ENCODE measurements at places on chromosomes 7 and 10.

- DNase-seq = no peak
Observed at GRCh38 chr7:115548756-115549155, 481.8 kb downstream of the TFEC start.

DNA sequence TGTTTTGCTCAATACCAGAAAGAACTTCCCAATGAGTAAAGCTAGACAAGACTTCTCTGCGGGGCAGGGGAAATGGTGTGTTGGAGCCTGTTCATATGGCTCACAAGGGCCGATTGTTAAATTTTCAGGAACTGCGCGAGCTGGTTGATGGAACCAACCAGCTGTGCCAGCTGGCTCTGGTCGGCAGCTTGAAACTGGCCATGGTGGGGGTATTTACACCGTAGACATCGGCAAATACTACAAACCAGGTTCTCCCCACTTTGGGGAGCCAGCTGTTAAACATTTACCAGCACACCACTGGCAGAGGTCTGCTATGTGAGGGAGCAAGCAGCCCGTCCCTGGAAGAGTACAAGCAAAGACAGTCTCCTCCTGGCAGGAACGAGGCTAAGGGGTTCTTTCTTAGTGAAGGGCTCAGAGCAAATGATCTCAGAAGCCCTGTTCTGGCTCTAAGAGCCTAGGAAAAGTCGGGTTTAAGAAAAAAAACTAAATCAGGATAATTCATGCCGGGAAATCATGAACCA lies 8.8 kb upstream of the ZMIZ1 start:
- DNase-seq = no peak

DNA sequence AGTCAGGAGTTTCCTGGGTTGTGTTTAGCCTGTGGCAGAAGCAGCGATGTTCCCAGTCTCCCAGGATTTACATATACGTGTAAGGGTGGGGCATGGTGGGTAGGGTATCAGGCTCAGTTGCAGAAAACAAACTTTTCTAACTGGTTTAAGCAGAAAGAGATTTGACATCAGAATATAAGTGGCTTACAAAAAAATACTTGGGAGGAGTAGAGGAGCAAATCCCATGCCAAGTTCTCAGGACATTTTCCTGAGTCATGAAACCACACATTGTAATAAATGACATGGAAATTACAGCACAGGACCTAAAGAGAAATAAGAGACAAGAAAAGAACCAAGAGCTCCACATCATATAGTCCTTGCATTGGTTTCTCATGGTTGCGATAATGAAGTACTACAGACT lies 26.2 kb upstream of the FRMD4A start:
- no peak for DNase-seq

DNA sequence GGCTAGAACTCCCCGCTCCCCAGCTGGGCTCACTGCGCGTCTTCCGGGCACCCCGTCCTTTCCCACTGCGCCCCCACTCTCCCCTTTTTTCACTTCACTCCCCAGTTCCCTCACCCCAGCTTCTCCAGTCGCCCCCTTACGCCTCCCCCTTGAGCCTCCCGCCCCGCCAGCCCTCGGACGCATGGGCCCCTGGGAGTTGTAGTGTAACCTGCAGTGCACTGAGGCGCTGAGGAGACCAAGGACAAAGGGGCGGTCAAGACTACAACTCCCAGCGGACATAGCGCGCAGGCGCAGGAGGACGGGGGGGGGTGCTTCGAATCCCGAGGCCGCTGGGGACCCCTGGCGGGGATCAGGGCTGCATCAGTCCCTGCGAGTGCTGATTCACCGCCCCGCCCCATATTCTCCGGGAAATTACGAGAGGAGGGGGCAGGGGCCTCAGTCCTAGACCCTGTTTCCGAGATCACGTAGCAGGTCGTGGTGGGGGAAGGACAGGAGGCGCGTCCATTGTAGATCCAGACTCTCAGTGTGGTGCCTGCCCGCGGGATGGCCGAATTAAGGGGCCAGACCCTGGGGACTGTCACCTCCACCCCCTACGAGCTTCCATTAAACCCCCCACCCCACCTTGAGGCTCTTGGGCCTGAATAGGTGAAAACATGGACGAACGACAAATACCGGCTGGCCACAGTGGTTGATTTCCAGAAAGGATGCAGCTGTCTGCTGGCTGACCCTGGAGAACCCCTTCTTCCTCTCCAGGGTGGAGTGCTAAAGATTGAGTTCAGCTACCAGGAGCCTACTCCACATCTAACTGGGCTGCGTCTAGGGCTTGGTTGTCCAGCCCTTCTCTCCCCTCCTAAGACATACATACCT lies 553 bp upstream of the YWHAG start:
- peak; percentile 90 for DNase-seq

DNA sequence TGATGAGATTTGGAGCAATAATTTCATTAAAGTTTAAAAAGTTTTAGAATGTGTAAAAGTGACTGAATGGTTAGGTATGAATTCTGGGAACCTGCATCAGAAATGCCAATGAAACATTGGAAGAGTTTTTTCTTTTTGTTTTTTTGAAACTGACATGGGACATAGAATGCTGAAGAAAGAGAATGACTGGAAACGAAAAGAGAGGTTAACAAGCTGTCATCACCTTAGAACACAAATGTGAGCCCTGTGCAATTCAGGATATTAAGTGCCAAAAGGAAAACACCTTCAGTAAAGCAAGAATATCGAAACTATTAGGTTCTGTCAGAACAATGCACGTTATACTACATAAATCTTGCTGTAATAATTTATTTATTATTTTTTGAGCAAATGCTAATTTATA lies 12.6 kb upstream of the EXOC4 start:
- DNase-seq = no peak

- no peak for DNase-seq
Observed at GRCh38 chr10:110774069-110775019, 97.4 kb upstream of the PDCD4 start.

DNA sequence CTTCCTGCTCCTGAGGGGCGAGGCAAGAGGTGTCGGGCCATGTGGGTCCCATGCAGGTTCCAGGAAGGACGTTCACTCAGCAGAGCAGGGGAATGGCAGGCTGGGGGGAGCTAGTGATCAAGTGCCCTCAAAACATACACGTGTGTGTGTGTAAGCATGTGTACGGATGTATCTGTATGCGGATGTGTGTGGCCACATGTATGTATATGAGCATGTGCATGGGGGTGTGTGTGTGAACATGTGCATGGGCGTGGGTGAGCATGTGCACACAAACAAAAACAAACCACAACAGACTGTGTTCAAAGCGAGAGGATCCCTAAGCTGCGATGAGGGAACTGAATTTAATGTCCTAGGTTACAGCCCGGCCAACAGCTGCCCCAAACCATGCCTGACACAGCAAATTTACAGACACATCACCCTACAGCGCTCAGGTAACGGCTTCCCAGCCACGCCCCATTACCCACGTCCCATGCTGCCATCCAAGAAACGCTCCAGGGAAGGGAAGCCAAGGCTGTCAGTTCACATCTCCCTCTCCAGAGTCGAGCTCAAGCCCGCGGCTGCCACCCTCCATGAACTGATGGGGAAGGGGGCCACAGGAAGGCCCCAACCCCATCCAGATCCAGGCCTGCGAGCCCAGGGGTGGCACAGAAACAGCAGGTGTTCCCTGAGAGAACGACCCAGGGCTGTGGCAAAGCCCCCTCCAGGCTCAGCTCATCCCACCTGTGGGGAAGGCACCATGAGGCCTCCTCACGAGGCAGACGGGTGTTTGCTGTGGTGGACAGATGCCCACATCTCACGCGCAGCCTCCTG lies 56.6 kb downstream of the PTPRN2 start:
- no peak for DNase-seq

- no peak for DNase-seq
Observed at GRCh38 chr7:130024390-130024789, 26.8 kb downstream of the ZC3HC1 start.

DNA sequence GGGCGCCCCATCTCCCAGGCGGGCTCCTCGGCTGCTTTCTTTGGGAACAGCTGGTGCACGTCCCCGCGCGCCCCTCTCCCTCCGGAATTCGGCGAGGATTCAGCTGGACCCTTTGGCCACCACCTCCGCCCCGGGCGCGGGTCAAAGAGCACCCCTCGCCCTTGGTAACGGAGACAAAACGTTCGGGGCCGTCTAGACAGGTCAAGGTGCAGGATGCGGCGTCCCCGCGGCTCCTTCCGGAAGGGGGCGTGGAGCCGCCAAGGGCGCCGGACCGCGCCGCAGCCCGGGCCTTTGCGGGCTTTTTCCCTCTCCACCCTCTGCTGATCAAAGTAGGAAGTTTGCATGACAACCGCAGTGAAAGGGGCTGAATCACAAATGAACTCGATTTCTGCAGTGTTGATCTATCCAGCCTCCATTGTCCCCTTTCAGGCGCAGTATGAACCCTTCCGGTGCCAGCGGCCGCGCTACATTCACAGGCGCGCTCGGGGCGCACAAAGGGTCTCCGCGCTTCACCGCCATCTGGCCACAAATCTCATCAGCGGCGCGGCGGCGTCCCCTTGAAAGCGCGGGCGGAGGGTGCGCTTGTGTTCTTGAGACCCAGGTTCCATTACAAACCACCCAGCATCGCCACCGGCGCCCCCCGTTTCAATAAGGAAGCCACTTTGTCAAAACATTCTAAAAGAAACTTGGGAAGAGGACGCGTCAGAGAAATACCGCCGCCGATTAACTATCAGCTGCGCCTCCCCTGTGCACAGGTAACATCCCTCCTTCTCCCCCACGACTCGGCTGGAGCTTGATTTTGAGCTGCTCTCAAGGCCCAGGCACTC lies 36.4 kb downstream of the CNPY1 start:
- DNase-seq = no peak

Measured in effector CD8-positive, alpha-beta T cell (primary cell).